ENCODE measurements at places on chromosomes 3 and 15.

GRCh38 chr3:31008994-31009393 lies 114.5 kb upstream of the GADL1 start:
- no peak for DNase-seq

DNA sequence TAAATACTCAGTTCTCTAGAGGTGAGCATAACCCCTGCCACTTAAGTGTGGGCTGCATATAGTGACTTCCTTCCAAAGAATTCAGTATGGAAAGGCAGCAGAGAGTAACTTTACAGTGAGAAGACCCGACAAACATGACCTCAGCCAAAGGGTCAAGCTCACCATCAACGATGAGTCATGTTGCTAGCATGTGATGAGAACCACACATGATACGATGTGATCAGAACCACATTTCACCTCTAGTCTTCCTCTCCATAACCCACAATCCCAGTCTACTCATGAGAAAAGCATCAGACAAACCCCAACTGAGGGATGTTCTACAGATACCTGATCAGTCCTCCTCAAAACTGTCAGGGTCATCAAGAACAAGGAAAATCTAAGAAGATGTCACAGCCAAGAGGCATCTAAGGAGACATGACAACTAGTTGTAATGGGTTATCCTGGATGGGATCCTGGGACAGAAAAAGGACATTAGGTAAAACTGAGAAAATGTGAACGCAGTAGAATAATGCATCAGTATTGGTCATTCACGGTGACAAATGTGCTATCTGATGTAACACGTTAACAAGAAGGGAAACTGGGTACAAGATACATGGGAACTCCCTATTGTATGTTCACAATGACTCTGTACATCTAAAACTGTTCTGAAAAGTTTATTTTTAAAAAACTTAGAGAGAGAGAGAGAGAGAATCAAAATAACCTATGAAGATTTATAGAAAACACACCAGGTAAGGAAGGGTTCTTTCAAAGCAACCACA lies 28.3 kb downstream of the SEC61A1 start:
- no peak for DNase-seq

DNA sequence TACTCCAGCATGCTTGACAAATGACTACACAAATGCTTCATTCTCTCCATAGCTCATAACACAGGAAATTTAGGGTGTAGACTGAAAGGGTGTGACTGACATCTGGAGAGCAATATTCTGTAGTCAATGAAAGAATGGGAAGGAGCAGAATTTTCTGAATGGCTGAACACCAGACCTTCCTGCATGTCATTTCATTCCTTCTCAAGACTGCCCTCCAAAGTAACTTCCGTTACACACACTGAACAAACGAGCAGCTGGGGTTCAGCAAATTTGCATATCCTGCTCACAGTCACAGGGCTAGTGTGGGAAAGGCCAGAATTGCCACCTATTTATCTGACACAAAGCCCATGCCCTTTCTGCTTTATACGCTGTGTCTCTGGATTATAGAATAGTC lies 325.0 kb upstream of the CFAP20DC start:
- no peak for DNase-seq

GRCh38 chr15:59801649-59802048 lies 112.5 kb upstream of the BNIP2 start:
- DNase-seq: no peak

GRCh38 chr15:77474310-77474988 lies 53.8 kb downstream of the HMG20A start:
- DNase-seq: no peak
